Stimulated activated CD8-positive, alpha-beta memory T cell treated with anti-CD3 and anti-CD28 coated beads, Interleukin-2, amount 100 ng/mL, for 1 hour (primary cell): ENCODE measurements at places on chromosomes 7 and 10.

GRCh38 chr7:24911213-24911603 lies 68.8 kb downstream of the OSBPL3 start:
- DNase-seq: no peak

DNA sequence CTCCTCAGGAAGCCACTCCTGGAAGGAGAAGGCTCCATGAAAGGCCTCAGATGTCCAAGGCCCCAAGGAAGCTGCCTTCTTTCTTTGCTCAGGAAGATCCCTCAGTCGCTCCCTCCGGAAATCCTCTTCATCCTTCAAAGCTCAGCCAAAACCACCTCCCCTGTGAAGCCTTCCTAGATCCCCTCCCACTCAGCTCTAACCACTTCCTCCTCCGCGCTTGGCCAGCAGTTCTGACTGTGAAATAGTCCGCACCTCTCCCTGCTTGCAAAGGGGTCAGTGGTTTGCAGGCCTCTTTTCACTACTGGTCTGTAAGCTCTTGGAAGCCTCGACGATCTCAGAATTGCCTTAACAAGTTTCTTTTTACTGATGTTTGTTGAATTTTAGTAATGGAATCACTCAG lies 23.9 kb downstream of the PYROXD2 start:
- no peak for DNase-seq

GRCh38 chr10:3426190-3426845 lies 253.7 kb upstream of the PITRM1 start:
- DNase-seq: no peak

DNA sequence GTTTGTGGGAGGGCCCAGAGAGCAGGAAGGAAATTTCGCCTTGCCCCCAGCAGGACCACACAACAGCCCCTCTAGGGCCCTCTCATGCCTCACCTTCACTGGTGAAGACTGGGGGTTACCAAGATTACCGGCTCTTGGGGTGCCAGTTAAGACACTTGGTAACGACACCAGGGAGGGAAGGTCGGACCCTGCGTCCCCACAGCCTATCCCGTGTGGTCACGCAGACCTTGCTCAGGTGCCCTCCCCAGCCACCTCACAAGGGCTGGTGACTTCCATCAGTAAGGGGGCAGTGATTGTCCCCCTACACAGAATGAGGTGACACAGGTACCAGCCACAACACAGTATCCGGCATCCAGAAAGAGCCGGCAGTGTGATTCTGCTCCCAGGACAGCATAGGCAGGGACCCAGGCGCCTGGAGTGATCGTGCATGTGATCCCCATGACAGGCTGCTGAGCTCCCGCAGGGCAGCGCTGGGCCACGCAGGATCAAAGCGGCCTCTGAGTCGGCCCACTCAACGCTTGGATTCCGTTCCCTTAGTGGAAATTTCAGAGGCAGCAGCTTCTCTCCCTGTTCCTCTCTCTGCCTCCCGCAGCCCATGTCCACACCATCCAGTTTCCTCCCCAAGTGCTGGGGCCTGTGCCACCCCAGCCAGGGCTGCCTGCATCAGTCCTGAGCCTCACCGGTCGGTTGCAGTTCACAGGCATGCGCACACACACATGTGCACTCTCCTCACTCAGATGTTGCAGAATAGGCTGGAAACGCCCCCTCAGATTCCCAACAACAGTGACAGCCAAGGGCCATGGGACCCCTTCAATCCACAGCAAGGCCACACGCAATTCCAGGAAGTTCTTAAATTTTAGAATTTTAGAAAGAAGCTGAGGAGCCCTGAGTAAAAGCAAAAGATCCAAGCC lies 35.8 kb downstream of the CAMK2B start:
- no peak for DNase-seq

- no peak for DNase-seq
Observed at GRCh38 chr7:50564640-50565558, at the start of gene DDC. Gene DDC (minus strand): TSS chr7:50565405. CDS start chr7:50544085, 21,320 bp downstream.

GRCh38 chr7:44274623-44274975 lies 50.8 kb downstream of the CAMK2B start:
- DNase-seq: no peak

- DNase-seq: no peak
Observed at GRCh38 chr10:132875435-132875834, 66.9 kb downstream of the CFAP46 start.
